ENCODE measurements at places on chromosomes 2 and 18.

- no peak overlapping the region for H3K4me3 ChIP-seq
- H3K27ac ChIP-seq = no peak overlapping the region
Measured at GRCh38 chr2:232142049-232142448, 180.5 kb downstream of the DIS3L2 start.

DNA sequence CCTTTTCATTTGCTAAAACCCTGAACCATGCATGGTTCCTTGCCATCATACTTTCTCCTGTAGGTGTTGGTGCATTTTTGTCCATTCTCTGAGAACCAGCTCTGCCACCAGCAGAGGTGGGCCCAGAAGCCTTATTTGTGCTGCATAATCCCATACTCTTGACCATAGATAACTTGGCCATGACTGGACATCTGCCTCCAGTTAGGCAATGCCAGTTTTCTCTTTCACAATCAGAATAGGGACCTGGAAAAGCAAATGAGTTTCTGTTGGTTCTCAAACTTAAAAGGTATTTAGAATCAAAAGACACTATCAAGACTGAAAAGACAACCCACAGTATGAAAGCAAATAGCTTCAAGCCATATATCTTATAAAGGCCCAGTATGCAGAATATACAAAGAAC lies 167.3 kb downstream of the MAIP1 start:
- H3K27me3 ChIP-seq = no peaks in the 10 kb centered on the region
- H3K4me3 ChIP-seq = no peak overlapping the region
- no peak for DNase-seq
- H3K4me1 ChIP-seq = no peaks in the 10 kb centered on the region

DNA sequence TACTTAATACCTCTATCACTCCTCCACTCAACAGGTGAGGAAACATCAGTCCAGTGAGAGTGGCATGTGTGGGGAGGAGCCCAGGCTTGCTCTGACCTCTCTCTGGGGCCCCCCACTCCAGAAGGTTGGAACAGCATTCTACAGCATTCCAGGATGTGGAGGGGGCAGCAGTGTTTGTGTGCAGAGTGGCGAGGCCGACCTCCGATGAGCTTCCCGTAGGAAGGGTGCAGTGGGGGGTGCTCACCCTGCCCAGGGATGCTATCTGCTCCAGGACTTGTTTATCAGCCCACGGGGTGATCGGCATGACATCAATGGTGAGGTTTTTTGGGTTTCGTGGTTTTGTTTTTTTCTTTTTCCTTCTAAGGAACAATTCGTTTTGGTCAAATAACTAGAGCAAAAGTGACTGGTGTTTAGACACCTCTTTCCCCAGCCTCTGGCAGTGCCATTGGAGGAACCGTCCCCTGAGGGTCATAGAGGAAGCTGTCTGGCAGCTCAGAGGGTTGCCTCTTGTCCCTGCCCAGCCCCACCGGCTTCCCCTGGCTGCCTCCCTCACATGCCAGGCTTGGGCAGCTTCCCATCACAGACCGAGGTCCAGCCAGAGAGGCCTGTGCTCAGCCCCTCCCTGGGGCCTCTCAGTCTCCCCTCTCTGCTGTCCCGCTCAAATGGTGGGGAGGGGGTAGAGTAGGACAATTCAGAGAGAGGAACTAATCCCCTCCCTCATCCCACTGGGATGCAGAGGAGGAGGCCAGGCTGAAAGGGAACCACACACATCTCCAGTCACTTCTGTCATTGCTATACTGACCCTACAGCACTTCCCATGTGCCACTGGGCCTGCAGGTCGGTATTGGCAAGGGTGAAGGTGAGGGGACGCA lies 96.5 kb downstream of the ZFP36L2 start:
- H3K4me3 ChIP-seq = no peak overlapping the region
- DNase-seq = no peak
- H3K27me3 ChIP-seq = no peaks in the 10 kb centered on the region
- H3K36me3 ChIP-seq = no peaks in the 10 kb centered on the region

GRCh38 chr2:99421469-99421868 lies 68.3 kb downstream of the REV1 start:
- H3K36me3 ChIP-seq = peaks cover 31% of the 10 kb centered on the region
- H3K4me1 ChIP-seq = peaks cover 6% of the 10 kb centered on the region
- H3K27ac ChIP-seq = no peak overlapping the region
- H3K4me3 ChIP-seq = no peak overlapping the region
- DNase-seq = no peak

- peaks cover 14% of the 10 kb centered on the region for H3K36me3 ChIP-seq
- H3K27ac ChIP-seq = no peak overlapping the region
- H3K4me3 ChIP-seq = no peak overlapping the region
- DNase-seq = no peak
Measured at GRCh38 chr18:11871501-11871900, 20.3 kb downstream of the CHMP1B start.
